ENCODE measurements at places on chromosomes 6 and 20.

DNA sequence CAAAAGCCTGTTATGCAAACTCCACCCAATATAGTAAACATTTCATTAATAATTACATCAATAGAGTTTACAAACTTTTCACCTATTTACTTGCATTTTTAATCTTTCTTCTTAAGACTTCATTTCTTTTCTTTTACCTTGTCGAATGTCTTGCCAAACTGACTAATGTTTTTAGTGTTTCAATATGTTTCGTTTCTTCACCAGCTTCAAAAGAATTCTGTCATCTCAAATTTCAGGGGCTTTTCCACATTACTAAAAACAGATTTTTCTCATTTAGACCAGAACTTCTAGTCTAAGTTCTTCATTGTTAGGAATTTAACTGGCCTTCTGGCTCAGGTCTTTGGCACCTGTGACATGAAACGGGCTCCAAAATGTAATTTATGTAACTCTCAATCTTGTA is 196.5 kb downstream of the ARHGAP18 start:
- no peak for DNase-seq

DNA sequence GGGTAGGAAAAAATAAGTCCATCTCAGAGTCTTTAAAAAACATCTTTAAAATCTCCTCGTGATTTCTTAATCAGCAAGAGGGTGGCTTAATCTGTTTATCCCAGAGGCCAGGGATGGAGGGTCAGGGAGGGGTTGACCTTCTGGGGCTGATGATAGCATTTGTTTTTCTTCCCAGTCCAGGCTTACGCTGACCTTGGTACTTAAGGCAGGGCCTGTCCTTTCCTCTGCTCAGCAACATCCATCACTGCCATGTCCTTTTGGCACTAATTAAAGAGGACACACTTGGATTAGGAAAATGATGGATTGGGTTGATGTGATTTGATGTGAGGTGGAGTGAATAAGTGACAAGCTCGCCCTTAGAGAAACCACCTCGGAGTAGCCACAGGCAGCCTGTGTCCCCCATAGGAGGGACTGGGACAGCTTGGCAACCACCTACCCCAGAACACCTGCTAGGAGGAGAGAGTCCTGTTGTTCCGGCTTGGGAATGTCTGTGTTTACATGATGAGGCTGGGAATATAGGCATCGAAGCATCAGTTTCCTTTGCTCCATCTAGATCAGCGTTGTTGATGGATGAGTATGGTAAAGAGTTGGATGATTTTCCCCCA is 44.2 kb downstream of the PHACTR3 start:
- DNase-seq: no peak

DNA sequence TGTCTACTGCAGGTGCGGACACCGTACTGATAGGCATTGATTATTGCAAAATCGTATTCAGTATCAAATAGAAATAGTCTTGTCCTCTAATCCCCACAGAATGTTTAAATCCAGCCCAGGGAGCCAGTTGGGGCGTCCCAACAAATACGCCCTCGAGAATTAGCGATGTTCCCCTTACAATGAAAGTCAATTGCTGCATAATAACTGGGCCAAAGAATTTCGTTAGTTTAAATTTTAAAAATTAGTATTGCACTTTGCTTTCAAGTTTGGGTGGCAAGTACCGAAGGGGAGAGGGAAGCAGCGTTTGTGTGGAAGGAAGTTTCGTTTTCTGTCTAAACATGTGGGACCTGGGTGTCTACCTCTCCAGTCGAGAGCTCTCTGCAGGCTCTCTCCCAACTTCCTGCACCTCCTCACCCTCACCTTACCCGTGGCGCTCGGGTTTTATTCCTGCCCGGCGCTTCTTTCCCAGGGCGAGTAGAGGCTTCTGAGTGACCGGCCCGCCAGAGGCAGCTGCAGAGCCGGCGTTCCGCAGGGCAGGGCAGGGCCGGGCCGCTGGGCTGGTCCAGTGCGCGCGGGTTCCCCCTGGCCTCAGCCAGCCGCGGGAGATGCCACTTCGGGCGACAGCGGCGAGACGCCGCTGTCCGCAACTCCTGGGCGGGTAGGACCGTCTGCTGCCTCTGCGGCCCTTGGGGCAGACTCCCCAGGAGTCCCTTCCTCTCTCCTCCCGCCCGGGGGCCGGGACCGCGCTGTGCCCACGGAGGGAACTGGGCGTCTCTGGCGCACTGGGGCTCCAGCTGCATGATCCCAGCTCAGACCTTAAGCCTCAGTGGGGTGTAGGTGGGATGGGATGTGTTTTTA is 862 bp upstream of the TFAP2C start:
- DNase-seq: peak; percentile 1

DNA sequence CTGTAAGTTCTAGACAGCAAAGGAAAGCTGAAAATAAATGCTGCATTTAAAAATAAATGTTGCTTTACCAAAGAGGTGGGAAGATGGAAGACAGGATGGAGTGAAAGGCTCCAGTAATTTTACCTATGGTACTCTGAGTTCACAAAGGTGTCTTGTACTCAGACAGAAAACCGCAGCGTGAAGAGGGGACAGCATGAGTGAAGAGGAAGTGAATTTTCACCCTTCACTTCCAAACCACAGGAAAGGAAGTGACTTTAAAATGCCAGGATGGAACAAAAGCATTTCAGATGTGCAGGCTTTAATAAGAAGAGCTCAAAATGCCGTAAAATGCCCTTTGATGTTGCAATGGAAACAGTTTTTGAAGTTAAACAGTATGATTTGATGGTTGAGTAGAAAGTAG is 91.2 kb upstream of the TINAG start:
- peak; percentile 60 for DNase-seq

- peak; percentile 34 for DNase-seq
Observed at GRCh38 chr6:6131492-6132109, 124.9 kb upstream of the NRN1 start.

- DNase-seq: no peak
Observed at GRCh38 chr20:52110456-52110855, 81.1 kb downstream of the ZFP64 start.

- DNase-seq: no peak
Observed at GRCh38 chr20:3209946-3210317, 634 bp downstream of the ITPA start.

- DNase-seq: peak; percentile 58
Observed at GRCh38 chr6:32413427-32414047, 6.6 kb upstream of the BTNL2 start.

GRCh38 chr6:80179695-80180094 is 73.2 kb downstream of the BCKDHB start:
- no peak for DNase-seq

DNA sequence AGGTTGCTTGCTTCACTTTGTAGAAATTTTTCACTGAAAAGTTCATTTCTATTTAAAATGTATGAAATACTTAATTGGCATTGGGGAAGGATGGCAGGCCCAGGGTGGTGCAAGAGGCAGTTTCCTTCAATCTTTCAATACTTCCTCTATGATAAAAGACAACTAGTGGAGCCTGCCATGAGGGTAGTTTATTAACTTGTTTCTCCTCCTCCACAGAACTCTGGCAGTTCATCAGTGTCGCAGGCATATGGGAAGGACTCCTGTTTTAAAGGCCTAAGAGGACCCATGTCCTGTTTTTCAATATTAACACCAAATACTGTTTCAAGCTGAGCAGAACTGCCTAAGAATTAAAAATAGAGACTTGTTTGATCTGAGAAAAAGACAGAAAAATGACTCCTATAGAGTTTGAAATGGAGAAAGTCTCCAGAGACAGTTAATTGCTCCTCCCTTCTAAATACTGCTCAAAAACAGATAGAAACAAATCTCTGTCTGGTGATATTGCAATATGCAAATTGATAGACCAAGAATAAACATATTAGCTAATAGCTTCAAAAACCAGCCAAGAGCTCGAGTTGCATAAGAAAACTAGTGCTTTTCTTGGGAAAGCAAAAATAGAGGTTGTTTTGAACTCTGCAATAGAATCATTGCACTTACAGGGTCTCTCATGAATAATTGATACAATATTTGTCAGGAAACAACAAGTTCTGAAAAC is 665.7 kb upstream of the SLC35B3 start:
- DNase-seq: peak; percentile 31

GRCh38 chr6:1856381-1856780 is 246.7 kb downstream of the FOXC1 start:
- DNase-seq: no peak

- DNase-seq: peak; percentile 94
Observed at GRCh38 chr6:107110200-107110599, 5.1 kb downstream of the BEND3 start.

DNA sequence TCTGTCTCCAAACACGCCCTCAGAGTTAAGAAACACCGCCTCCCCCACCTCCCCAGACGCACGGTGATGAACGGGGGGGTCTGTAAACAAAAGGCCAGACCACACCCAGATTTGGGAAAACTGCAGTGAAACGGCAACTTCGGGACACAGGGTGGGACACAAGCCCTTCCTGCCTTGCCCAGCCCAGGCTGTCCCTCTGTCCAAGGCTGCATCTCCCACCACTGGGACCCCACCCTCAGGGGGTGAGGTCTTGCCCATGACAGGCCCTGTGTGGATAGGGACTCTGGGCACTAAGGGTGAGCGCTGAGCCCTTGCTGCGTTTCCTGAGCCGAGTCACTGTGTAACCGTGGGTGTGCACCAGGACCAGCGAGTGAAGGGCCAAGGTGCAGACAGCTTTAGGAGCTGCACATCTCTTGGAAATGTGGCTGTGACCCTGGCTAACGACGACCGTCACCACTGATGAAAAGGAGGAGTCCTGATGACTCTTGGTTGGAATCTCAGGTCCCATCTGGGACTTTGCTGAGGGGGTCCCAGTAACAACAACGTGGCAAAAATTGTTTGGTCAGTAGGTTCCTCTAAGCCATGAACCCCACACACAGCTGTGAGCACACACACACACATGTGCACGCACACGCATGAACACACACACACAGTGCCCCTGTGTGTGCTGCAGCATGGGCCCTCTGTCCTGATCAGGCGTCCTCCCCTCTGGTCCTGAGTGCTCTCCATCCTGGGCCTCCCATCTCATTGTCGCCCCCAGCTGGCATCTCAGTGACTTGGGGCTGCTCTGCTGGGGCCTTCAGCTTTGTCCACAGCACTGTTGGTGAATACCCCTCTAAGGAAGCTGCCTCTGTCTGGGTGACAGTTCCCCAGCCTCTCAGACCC is 100.6 kb downstream of the RAMACL start:
- DNase-seq: no peak

- DNase-seq: peak; percentile 79
Observed at GRCh38 chr6:610882-611281, 46.0 kb downstream of the HUS1B start.

- no peak for DNase-seq
Observed at GRCh38 chr6:101402622-101403031, 9.1 kb downstream of the GRIK2 start.

Measured in MV-4-11 (cell line).